DND-41 (cell line): ENCODE measurements at places on chromosomes 6 and 20.

GRCh38 chr6:39942903-39943580 is 8.8 kb upstream of the MOCS1 start:
- DNase-seq = no peak

- no peak for DNase-seq
These were observed 24.9 kb upstream of the ITCH start for GRCh38 chr20:34337982-34338726.

DNA sequence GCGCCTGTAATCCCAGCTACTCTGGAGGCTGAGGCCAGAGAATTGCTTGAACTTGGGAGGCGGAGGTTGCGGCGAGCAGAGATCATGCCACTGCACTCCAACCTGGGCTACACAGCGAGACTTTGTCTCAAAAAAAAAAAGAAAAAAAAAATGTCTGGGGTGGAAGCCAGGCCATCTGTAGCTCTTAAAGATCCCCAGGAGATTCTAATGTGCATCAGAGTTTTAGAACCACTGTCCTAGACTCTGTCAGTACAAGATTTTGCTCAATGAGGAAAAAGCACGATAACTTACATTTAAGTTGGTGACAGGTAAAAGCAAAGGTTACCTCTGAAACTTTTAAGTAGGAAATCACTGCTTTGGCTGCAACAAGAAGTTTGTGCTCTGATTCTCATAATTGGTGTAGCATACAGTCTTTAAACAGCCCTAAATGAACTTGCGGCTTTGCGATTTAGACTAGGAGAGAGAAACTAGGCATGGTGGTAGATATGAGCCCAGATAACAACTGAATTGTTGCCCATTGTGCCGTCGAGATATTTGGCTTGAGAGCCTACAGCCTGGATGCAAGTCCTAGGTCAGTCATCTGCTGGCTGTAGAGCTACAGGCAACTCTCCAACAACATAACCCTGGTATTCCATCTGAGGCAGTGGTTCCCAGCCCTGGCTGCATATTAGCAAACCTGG is 67.2 kb downstream of the BACH2 start:
- DNase-seq = no peak

DNA sequence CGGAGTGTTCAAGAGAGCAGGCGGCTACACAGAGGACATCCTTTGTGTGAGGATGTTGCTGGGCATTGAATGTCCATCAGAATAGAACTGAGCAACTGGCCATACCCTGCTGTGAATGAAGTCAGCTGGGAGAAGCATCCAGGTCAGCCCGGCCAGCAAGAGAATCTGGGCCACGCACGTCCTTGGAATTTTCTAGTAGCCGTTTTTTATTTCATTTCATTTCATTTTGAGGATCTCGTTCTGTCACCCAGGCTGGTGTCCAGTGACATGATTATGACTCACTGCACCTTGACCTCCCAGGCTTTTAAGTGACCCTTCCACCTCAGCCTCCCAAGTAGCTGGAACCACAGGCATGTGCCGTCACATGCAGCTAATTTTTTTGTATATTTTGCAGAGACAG is 97.9 kb downstream of the SSR1 start:
- DNase-seq = no peak

DNA sequence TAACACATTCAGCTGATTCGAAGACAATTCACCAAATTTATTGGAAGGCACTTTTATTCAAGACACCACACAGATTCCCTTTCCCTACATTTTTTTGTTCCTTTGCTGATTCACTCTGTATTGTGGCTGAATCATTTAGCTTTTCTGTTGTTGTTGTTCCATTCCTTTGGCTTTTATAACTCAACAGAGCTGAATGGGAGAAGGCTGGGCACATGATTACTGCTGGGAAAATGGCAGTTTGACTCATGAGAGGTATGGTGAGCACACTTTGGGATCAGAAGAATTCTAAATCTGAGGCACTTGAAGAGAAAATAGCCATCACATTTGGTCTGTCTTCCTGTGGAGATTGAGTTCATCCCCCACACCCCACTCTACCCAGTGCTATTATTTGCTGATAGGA is 15.7 kb upstream of the SAYSD1 start:
- no peak for DNase-seq

- no peak for DNase-seq
These were observed 506 bp downstream of the RGS17 start for GRCh38 chr6:153130515-153131036.

DNA sequence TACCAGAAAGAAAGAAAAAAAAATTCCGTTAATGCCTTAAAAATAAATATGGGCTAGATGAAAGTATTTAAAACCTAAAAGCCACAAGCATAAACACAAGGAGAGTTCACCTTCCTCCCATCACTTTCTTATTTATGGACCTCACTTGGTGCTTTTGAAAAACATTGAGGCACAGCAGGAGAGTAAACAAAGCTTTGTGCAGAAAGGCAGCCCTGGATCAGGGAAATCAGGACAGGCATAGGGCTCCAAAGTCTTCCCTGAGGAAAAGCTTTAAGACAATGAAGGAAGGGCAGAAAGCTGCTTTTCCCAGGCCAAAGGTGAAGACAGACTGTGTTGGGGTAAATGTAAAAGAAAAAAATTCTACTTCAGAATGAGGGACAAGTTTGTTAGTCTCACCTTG is 207.9 kb downstream of the CLVS2 start:
- DNase-seq = no peak

DNA sequence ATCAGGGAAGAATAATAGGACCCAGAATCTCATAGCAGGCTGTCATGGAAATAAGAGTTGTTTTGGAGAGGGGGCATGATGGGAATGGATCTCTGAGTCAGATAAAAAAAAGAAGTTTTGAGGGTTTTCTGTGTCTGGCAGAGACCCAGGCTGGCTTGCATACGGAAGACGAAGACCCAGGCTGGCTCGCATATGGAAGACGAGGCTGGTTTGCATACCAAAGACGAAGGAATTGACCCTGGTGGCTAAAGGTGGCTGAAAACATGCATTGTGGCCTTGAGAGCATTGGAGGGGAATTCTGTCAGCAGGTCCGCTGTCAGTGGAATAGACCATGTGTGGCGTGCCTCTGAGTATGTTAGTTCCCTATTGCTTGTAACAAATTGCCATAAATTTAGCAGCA is 335.1 kb downstream of the BTBD3 start:
- no peak for DNase-seq

DNA sequence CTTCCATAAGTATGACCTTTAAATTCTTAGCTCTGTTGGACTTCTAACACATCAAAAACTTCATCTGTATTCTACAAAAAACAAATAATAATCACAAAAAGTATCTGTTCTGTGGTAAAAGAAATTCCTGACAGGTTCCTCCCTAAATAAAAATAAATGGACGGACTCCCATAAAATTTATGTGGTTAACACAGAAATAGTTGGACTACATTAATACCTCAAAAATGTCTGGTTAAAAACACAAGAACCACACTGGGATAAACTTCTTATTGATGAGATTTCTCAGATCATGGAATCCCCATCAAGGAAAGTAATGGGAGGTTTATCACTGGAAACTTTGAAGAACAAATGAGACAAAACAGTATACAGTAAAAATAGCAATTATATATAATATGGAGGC is 172.4 kb downstream of the MOXD1 start:
- no peak for DNase-seq
